ENCODE measurements at places on chromosomes 4 and X.

- DNase-seq, result no peak
Observed at GRCh38 chrX:9614016-9614415, 149.2 kb downstream of the TBL1X start.

GRCh38 chr4:13611283-13611842, 16.2 kb downstream of the BOD1L1 start:
- no peak for DNase-seq

GRCh38 chr4:145776208-145776607, 96.3 kb downstream of the C4orf51 start:
- DNase-seq, result no peak

DNA sequence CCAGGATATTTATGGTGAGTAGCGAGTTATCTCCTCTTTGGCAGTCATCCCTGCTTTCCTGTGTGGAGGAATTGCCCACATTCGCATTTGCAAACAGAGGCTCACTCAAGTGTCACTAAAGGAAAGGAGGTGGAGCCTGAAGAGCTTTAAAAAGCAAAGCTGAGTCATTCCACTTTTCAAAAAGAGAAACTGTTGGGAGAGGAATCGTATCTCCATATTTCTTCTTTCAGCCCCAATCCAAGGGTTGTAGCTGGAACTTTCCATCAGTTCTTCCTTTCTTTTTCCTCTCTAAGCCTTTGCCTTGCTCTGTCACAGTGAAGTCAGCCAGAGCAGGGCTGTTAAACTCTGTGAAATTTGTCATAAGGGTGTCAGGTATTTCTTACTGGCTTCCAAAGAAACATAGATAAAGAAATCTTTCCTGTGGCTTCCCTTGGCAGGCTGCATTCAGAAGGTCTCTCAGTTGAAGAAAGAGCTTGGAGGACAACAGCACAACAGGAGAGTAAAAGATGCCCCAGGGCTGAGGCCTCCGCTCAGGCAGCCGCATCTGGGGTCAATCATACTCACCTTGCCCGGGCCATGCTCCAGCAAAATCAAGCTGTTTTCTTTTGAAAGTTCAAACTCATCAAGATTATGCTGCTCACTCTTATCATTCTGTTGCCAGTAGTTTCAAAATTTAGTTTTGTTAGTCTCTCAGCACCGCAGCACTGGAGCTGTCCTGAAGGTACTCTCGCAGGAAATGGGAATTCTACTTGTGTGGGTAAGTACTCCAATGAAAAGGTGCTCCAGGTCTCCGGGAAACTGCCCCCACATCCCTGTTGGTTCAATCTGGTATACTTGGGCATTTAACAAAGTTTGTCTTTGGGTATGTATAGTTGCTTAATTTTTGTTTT, at the start of gene EGF:
Gene EGF, plus strand, starts transcription at position 178 of the 890 bp plus-strand sequence. Its CDS starts 453 bp downstream, at position 631.
- no peak for DNase-seq

DNA sequence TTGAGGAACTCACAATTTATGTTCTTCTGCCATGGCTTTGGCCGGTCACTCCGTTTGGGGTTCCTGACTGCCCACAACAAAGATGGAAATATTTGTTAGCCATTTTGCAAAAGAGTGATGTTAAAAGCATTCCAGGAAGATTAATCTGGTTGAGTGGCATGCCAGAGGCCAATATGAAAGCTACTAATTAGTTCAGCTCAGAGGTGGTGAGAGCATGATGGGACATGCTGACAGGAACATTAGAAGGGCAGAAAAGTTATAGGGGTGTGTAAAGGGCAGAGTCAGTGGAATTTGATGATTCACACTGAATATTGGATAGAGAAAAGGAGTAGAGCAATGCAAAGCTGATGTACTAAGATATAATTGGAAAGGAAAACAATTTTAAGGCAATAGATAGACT, 94.4 kb downstream of the TLL1 start:
- DNase-seq, result no peak

GRCh38 chrX:41472231-41472815, 25.2 kb downstream of the NYX start:
- DNase-seq, result no peak

DNA sequence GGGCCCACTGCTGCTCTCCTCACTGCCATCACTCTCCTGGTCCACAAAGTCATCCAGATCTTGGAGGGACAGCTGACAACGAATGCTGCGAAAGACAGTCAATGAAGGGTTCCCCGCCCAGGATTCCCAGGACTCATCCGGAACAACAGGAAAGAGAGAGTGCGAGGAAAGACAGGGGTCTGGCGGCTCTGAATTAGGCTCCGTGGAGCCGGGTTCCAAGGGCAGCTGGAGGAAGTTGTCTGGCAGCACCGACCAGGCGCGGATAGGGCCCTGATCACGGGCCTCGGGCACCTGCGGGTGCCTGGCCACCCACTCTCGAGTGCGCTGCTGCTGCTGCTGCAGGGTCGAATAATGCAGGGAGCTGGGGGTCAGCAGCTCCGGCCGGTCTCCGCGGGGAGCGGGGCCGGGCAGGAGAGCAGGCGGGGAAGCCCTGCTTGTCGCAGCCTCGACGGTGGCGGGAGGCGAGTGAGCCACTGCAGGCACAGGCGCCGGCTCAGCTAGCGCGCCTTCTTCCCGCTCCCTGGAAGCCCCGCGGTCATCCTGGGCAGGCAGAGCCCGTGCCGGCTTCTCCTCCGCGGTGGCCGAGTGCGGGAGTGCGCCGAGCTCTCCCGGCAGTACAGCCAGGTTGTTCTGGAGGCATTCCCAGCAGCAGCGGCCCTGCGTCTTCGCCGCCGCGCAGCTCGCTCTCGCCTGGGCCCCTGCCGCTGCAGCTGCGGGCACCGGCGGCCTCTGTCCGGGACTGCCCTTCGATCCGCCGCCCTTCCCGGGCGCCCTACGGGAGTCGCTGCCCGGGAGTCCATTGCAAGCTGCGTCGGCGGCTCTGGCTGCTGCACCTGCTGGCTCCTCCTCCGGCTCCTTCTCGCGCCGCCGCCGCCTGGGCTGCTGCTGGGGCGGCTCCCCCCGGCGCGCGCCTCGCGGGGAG, 1.1 kb downstream of the SOWAHB start:
- DNase-seq, result no peak

DNA sequence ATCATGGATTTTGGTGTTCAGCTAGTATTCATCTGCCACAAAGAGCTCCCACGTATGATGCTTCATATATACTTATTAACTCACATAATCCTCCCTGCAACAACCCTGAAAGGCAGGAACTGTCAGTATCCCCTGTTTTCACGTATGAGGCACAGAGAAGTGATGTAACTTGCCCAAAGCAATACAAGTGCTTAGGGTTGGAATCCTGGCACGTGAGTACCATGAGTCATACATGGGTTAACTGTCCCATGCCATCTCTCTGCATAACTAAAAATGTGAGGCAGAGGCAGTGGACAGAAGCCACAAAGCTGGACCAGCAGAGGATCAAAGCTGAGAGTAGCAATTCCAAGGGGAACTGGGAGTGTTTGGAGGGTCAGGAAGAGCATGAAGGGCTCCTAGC, 35.7 kb upstream of the EGFL6 start:
- no peak for DNase-seq

DNA sequence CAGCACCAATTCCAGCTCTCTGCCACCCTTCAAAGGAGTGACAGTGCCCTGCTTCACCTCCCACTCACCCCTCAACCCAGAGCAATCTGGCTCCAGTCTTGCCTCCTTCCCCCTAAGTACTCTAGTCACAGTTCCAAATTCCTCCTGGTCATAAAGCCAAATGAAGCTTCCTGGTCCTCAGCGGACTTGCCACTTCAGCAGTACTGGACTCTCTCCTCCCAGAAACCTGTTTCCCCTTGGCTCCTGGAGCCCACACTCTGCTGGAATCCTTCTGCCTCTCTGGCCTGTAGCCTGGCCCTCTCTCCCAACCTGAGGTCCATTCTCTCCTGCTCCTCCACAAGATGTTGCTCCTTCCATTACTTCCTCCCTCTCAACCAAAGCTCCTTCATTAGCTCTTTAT, 52.6 kb upstream of the MTM1 start:
- DNase-seq, result peak; percentile 12

DNA sequence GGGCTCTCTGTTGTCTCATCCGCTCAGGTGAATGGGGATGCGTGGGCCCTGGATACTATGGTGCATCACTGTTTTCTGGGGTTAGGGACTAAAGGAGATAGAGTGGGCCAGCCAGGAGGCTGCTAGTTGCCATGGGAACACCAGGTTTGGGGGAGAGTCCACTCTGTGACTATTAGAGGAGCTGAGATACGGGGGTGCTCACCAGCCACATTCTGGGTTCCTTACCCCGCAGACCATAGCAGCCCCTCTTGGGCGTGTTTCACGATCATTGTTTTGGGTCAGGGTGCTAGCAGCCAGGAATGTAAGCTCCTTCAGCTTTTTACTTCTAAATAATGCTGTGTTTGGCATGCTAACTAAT, 4.6 kb downstream of the EFNB1 start:
- DNase-seq, result no peak

DNA sequence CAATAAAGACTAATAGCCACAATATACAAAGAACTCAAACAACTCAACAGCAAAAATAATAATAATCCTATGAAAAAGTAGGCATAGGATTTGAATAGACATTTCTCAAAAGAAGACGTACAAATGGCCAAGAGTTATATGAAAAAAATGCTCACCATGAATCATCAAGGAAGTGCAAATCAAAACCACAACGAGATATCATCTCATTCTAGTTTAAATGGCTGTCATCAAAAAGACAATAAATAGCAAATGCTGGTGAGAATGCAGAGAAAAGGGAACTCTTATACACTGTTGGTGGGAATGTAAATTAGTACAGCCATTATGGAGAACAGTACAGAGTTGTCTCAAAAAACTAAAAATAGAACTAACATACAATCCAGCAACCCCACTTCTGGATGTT, 18.8 kb downstream of the TLR6 start:
- DNase-seq, result no peak

DNA sequence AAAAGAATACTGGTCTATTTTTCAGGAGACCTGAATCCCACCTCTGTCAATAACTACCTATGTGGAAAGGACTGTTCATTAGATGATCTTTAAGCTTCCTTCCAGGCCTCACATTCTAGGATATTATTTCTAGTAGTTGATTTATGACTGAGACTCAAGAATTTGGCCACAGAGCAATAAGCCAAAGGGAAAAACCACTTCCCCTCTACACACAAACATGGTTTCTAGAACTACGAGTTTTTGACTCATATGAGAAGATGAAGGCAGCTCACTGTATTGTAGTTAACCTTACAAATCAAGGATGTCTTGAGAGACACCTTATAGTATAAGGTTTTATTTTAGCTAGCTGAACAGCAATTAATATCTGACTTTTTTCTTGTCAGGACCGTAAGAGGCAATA, 36.9 kb upstream of the GDPD2 start:
- DNase-seq, result no peak

DNA sequence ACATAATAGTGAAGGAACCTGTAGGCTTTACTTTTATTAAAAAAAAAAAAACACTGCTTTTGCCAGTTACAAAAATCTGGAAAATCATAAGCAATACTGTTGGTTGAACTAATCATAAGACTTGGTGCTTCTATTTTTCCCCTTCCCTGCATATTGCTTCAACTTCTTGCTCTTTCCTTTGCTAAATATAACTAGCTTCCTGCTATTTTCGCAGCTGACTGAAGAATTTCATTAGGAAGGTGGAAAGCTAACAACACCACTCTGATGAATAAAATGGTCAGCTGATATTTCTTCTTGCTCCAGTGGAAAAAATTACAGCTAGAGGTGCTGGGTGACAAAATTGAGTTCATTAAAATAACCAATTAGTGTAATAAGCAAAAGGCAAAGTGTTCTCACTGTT, 39.3 kb downstream of the MEPE start:
- DNase-seq, result no peak

DNA sequence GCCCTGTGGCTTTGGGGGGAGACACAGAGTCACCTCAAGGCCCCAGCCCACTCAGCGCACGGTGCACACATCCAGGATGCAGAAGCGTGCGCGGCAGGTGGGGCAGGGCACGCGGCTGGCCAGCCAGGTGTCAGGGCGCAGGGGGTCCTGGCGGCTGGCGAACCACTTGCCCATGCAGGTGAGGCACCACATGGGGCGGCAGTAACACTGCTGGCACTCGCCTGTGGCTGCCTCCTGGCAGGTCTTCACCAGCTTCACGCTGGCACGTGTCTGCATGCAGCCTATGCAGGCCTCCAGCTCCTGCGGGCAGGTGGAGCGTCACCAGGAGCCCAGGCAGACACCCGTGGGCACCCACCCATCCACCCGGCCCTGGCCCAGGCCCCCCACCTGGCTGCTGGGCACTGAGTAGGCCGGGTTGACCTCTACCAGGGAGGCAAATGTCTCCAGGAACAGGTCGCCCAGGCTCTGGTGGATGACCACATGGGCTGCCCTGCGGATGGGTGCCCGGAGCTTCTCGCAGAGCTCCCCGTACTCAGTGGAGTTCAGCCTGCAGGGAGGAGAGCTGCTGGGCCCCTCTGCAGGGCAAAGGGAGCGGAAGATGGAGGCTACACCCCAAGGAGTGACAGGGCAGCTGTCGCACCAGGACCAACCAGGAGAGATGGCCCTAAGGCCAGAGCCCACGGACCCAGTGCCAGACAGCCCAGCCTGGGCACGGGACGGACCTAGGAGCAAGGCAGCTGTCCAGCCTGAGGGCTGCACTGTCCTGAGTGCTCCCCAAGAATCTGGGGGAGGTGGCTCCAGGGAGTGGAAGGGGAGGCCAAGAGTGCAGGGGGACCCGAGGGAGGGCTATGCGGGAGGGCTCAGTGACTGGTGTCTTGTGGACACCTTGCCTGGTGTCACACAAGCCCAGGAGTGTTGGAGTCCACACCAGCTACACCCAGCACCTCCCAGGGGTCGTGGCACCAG, 3.7 kb downstream of the TMEM129 start:
- DNase-seq, result no peak

DNA sequence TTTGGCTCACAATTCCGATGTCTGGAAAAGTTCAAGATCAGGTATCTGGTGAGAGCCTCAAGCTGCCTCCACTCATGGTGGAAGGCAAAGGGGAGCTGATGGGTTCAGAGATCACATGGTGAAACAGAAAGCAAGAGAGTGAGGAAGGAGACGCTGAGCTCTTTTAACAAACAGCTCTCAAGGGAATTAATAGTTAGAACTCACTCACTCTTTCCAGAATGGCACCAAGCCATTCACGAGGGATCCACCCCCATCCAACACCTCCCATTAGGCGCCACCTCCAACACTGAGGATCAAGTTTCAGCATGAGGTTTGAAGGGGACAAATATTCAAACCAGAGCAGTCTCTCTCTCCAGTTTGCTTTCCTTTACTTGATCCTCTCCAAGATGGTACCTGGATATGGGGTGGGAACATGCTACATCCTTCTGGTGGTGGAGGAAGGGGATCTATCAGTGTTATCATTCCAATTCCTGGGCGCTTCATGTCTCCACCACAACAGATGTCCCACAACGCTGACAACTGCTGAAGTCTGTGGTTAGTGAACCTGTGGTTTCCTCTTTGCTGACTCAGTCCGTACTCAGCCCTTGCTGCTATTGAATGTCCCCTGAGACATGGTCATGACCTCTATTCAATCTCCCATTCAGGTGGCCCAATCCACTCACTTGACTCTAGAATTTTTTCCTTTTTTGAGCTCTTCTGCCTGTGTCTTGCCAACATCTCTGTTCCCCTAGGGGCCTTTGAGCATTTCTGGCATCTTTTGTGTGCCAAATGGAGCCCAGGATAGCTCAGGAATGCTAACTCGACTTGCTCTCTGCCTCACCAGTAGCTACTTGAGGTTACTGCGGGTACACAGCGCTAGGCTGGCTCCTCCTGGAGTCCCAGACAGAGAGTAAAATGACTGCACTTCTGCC, 395.2 kb downstream of the MID1IP1 start:
- DNase-seq, result no peak

Data from natural killer cell treated with Interleukin-12 subunit alpha and Interleukin-12 subunit beta and Interleukin-15 and Interleukin-18, amount 100 ng/mL, for 72 hours (primary cell).